ENCODE measurements at places on chromosomes 5 and 9. TPM values are rescaled to one million over a fixed set of nuclear protein-coding genes. Genes with fewer than 3 reads are reported as not detected.

- no peak for ATAC-seq
These were observed 64.9 kb upstream of the HSPB3 start for GRCh38 chr5:54390539-54391031.

GRCh38 chr9:137619240-137620047 is 639 bp downstream of the EHMT1 start:
- peak; percentile 21 for ATAC-seq

- ATAC-seq: no peak
These were observed 45.8 kb upstream of the STK32A start for GRCh38 chr5:147189109-147189424.

DNA sequence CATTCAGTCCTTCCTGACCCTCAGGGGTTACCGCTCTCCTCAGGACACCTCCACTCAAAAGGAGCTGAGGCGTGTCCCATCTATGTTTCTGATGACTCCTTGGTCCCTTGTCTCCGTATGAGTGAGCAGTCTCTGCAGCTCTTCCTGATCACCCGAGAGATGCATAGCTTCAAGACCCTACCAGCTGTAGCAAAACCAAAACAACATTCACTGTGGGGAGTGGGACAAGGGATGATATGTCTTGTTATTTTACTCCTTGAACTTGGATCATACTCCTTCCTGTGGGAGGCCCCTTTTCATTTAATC is 14.4 kb downstream of the GLDC start:
- peak; percentile 70 for ATAC-seq

DNA sequence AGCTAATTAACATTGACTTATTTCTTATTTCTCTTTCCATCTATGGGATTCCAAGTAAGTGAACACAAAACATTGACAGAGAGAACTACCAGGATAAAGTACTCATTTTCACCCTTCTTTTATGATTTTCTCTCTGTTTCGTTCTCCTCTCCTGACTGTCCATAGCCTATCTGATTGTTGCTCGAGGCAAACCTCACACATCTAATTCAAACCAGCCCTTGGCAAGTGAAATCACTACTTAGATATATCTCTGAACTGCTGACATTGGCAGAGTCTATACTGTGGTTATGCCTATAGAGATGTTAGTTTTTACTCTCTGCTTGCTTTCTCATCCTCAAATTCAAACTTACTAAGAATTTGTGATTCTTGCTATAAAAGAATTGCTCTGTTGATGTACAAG is 248.8 kb downstream of the ISL1 start:
- ATAC-seq: no peak

- no peak for ATAC-seq
These were observed 7.5 kb downstream of the PFDN1 start for GRCh38 chr5:140295414-140295813.

- ATAC-seq: no peak
These were observed 904 bp downstream of the GDNF start for GRCh38 chr5:37838933-37839341.

DNA sequence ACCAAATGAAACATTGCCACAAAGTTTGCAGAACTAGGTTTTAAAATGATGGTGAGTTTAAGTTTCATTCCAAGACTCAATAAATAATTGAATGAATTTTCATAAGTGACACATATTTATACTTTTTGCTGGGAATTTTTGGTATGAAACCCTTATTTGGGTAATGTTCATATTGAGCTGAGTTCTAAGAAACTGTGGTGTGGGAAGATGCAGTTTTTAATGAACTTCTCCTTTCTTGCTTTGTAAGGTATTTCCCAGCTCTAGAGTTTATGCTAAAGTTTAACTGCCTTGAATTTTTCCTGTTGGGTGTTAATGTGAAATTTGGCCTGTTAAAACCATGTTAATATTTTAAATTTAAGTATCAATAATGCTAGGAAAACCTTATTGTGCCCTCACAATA is 15.1 kb downstream of the RABGAP1 start:
- no peak for ATAC-seq

DNA sequence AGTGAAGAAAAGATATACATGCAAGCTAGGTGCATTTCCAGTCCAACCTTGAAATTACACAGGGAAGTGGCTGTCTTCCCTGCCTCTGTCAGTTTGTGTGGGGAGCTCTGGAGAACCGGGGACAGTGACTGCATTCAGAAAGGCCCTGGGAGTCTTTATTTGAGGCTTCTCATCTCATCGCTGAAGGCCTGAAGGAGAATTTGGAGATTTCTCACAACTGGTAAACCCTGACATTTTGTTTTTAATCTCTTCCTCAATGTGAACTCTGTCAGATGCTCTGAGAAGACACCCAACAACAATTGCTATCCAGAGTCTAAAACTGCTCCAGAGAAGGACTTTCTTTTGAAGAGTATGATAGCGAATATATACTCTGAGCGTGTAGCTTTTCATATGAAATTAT is 33.0 kb downstream of the MACIR start:
- no peak for ATAC-seq

GRCh38 chr9:99058964-99059921 is 45.7 kb upstream of the TGFBR1 start:
- ATAC-seq: peak; percentile 64

- ATAC-seq: peak; percentile 4
These were observed 2.1 kb downstream of the ANXA1 start for GRCh38 chr9:73153793-73154227.

DNA sequence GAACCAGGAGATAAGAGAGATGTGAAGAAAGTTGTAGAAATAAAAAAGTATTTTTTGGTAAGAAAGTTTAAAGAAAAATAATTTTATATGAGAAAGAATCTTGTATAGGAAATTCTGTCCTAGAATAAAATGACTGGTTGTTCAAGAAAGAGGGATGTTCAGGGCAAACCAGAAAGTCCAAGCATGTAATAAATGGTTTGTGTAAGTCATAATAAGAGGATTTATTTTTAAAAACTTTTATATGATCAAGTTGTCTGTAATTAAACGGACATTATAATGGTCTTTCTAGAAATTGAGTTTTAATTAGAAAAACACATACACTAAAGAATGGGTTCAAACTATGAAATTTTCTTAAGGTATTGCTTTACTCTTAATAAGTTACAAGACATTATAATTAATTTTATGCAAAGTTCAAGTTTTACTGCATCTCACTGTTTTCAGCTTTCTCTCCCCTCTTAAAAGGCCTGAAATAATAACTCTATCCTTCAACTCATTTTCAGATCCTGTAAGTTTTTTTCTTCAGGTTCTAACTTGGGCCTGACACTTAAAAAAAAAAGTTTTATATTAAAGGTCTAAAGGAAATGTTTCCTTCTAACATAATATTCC is 56.1 kb upstream of the ZNF300 start:
- ATAC-seq: no peak

- no peak for ATAC-seq
These were observed 291.1 kb upstream of the PDE4D start for GRCh38 chr5:60184606-60185005.

DNA sequence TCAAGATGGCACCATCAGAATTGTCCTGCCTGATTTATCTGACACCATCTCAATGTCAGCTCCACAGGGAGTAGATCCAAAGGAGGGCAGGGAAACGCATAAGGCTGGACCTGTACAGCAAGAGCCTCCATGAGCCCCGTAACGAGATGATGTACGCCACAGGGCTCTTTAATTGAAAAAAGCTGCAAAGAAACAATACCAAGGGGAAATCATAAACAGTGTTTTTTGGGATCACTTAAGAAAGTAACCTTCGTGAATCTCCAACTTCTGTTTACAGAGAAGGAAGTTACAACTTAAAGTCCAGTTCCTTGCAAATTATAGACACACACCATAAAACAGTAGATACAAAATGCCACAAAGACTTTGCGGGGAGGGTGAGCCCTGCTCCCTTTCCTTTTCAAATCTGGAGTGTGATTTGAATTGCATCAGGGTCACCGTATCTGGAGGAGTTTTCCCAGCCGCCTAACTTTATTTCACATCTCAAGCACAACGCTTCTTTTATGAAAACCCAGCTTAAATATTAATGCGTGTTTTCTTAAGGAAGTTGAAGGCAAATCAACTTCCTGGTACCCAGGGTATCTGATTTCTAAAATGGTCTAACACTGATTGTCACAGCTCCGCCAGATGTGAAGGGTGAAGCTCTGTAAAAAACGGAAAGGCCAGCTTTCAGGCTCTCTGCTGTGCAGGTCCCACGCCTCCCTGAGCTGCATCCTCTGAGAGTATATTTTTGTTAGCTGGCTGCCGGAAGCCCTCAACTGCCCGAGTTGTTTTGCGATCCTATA is 88.9 kb downstream of the EBF1 start:
- ATAC-seq: no peak

DNA sequence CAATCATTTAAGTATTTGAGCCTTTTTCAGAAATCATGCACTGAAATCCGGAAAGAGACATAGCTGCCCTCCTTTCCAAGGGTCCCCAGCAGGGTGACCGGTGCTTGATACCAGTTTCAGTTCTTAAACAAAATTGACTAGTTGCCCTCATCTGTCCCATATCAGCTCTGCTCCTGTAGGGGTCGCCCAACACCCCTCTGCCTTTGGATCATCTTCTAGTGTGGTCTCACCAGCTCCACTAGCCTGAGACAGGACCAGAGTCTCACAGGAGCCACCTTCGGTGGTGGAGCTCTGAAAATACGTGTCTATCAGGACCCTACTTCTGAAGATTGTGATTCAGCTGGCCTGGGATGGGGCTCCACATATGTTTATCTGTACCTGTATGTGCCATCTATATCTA is 428.2 kb downstream of the ENC1 start:
- no peak for ATAC-seq

DNA sequence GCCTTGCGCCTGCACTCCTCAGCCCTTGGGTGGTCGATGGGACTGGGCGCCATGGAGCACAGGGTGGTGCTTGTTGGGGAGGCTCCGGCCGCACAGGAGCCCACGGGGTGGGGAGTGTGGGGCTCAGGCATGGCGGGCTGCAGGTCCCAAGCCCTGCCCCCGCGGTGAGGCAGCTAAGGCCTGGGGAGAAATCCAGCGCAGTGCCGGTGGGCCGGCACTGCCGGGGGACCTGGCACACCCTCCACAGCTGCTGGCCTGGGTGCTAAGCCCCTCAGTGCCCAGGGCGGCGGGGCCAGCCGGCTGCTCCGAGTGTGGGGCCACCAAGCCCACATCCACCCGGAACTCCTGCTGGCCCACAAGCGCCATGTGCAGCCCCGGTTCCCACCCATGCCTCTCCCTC is 358.8 kb upstream of the RIOK2 start:
- no peak for ATAC-seq

GRCh38 chr5:96763026-96763425 is 44.7 kb downstream of the ERAP1 start:
- no peak for ATAC-seq

- no peak for ATAC-seq
These were observed 139.5 kb downstream of the MUSK start for GRCh38 chr9:110807956-110808598.

GRCh38 chr5:108531367-108532128 is 149.7 kb upstream of the FBXL17 start:
- ATAC-seq: no peak

- no peak for ATAC-seq
These were observed 16.0 kb downstream of the SH3PXD2B start for GRCh38 chr5:172438319-172438668.

DNA sequence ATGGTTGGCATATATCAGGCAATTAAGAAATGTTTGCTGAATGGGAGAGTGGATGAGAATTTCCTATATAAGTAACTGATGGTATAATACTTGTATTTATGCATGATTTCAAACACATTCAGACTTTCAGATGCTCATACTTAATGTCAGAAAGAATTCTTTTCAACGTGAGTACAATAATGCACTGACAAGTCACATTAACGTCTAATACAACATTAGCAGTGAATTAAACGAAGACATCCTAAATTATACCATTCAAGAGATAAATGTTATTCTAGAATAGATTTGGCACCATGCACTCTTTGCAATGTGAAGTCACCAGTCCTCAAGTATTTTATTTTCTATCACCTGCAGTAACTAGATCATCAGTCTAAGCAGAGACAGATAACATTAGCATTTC is 712.9 kb downstream of the TLE1 start:
- no peak for ATAC-seq

The C9orf50 gene
- total RNA-seq: not detected

The PFN3 gene
- not detected for total RNA-seq

The TMEM215 gene
- not detected for total RNA-seq

The OBP2B gene
- total RNA-seq: not detected

The TRAF1 gene
- 164 TPM for total RNA-seq

The C5orf52 gene
- total RNA-seq: not detected

The ATP10B gene
- not detected for total RNA-seq

Data from activated T-helper 17 cell treated with anti-CD3 and anti-CD28 coated beads, Interleukin-2, amount 50 U/mL, for 72 hours (primary cell).